ENCODE measurements at places on chromosomes 7 and 10. TPM values are rescaled to one million over a fixed set of nuclear protein-coding genes. Genes with fewer than 3 reads are reported as not detected.

Gene GRM3
- polyA plus RNA-seq, result 0.14 TPM

Gene RADIL
- 3.7 TPM for polyA plus RNA-seq

Gene GCK
- polyA plus RNA-seq, result 7.1 TPM

Gene ATOH7
- polyA plus RNA-seq, result 0.22 TPM

Gene HABP2
- 0.10 TPM for polyA plus RNA-seq

Gene EVX1
- not detected for polyA plus RNA-seq

Gene COL28A1
- polyA plus RNA-seq, result 1.1 TPM

Gene TRIM74
- polyA plus RNA-seq, result not detected

Gene SORCS1
- 4.7 TPM for polyA plus RNA-seq

Gene IGFBP1
- polyA plus RNA-seq, result not detected

Gene LIPJ
- 0.05 TPM for polyA plus RNA-seq

Gene ELN
- polyA plus RNA-seq, result 87.1 TPM

Gene PCDH15
- 1.0 TPM for polyA plus RNA-seq

Gene GNAT3
- polyA plus RNA-seq, result not detected

Gene CDK1
- 27.5 TPM for polyA plus RNA-seq

Gene DEPP1
- polyA plus RNA-seq, result 29.8 TPM
